Thyroid gland (tissue), 4 donors: ENCODE measurements at places on chromosomes 4 and X. TPM values are rescaled to one million over a fixed set of nuclear protein-coding genes. Genes with fewer than 3 reads are reported as not detected.

SYNPO2 gene
- total RNA-seq: 17.4 TPM

SMIM31 gene
- not detected for total RNA-seq

SLC2A9 gene
- 10.0 TPM for total RNA-seq

TMEM156 gene
- total RNA-seq: not detected

FGD1 gene
- total RNA-seq: 3.6 TPM

N4BP2 gene
- total RNA-seq: 37.4 TPM

FREM3 gene
- not detected for total RNA-seq

CSAG3 gene
- not detected for total RNA-seq

ZXDA gene
- 13.1 TPM for total RNA-seq

NPY1R gene
- total RNA-seq: 6.4 TPM

BEX1 gene
- 19.1 TPM for total RNA-seq

PF4V1 gene
- total RNA-seq: not detected

ENPP6 gene
- total RNA-seq: not detected

ERAS gene
- total RNA-seq: not detected

CFP gene
- 1.3 TPM for total RNA-seq

CDKL2 gene
- total RNA-seq: 16.0 TPM

NUP62CL gene
- 15.2 TPM for total RNA-seq

ITGB1BP2 gene
- not detected for total RNA-seq

SOWAHB gene
- total RNA-seq: 7.9 TPM

H2BW2 gene
- total RNA-seq: not detected

CENPE gene
- total RNA-seq: 0.67 TPM

ASB9 gene
- 3.0 TPM for total RNA-seq

CXorf51A gene
- not detected for total RNA-seq

DMRTC1 gene
- 0.45 TPM for total RNA-seq

PCDH18 gene
- 17.5 TPM for total RNA-seq

SPATA4 gene
- 1.3 TPM for total RNA-seq

KLKB1 gene
- not detected for total RNA-seq

TCEAL6 gene
- 0.33 TPM for total RNA-seq

LONRF3 gene
- 106 TPM for total RNA-seq

LETM1 gene
- total RNA-seq: 30.1 TPM

CNGA2 gene
- total RNA-seq: not detected

PIR gene
- 49.9 TPM for total RNA-seq

STATH gene
- not detected for total RNA-seq

ATP5ME gene
- 121 TPM for total RNA-seq

PARM1 gene
- total RNA-seq: 453 TPM

DKK2 gene
- total RNA-seq: 0.54 TPM

WNK3 gene
- total RNA-seq: 3.8 TPM

LRAT gene
- total RNA-seq: 14.4 TPM

CT83 gene
- total RNA-seq: not detected

P2RY8 gene
- 3.5 TPM for total RNA-seq

SAP30 gene
- 27.5 TPM for total RNA-seq

MAGEA4 gene
- not detected for total RNA-seq

IGSF1 gene
- 1.1 TPM for total RNA-seq

MND1 gene
- total RNA-seq: 1.6 TPM

TEX13B gene
- not detected for total RNA-seq

SEC24B gene
- total RNA-seq: 49.1 TPM

ASB12 gene
- not detected for total RNA-seq

FAM241A gene
- 3.4 TPM for total RNA-seq

CXCL3 gene
- total RNA-seq: not detected

TRAM1L1 gene
- 5.1 TPM for total RNA-seq

STX18 gene
- total RNA-seq: 23.8 TPM

SLITRK2 gene
- total RNA-seq: 0.40 TPM

MBNL3 gene
- 15.2 TPM for total RNA-seq

UGT2B11 gene
- total RNA-seq: 0.39 TPM

VSIG4 gene
- 29.4 TPM for total RNA-seq

SMIM10 gene
- 7.5 TPM for total RNA-seq
